Stimulated activated CD4-positive, alpha-beta T cell treated with anti-CD3 and anti-CD28 coated beads, Interleukin-1b, Interleukin-23, amount 100 ng/mL, for 1 hour (primary cell): ENCODE measurements at places on chromosomes 1 and 21.

DNA sequence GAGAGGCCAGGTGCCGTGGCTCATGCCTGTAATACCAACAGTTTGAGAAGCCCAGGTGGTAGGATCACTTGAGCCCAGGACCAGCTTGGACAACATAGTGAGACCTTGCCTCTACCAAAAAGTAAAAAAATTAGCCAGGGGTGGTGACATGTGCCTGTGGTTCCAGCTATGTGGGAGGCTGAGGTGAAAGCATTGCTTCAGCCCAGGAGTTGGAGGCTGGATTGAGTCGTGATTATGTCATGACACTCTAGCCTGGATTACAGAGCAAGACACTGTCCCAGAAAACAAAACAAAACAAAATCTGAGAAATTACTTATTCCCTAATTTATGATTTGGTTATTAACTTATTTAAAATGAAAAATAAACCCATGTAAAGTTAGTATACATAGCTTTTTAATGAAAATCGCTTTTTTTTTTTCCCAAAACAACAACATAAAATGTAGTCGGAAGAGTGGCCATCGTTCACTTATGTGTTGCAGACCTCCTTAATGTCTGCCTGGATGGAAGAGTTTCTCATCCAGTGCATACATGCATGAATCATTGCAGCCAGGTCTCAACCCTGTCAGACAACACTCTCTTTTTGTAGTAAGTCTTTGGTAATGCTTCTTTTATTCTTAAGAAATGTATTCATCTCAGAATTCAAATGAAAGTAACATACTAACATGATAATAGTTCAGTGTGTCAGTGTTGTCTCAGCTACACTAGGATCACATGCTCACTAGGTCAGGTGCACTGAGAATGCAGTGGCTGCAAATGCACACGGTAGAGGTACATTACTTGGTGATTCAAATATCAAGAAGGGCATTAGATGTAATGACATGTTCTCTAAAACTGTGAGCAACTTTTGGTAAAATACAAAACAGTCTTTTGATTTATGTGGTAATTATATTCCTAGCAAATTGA is 28.0 kb downstream of the ITSN1 start:
- no peak for DNase-seq

- no peak for DNase-seq
Measured at GRCh38 chr1:180150982-180151381, 3.7 kb upstream of the QSOX1 start.

DNA sequence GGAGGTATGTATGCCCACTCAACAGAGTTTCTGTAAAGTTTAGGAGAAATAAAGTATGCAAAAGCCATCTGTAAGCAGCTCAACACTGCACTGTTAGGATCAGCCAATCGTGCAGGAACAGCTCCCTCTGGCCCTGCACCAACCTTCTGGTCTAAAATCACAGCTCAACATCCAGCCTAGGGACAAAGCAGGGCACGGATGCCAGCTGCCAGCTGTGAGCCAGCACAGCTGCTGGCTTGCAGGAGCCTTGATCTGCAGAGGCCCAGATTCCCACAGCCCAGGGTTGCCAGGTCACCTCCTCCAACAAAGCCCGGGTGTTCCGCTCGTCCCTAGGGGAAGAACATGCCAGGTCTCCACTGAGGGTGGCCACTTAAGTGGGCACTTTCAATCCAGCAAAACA is 8.6 kb downstream of the ACOT7 start:
- DNase-seq, result no peak

DNA sequence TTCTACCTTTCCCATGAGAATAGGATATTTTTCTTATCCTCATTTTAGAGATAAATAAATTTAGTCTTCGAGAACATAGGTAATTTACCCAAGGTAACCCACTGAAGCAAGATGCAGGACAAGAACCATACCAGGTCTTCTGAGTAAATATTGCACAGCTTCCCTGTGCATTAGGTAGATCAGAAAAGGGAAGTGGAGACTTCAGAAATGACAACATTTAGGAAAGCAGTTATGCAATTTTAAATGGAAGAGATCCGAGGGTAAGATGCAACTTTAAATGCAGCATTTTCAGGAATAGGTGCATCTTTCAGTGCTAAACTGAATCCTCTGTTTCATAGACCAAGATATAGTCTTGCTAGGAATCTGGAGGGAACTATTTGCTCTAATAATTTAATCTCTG is 206.4 kb upstream of the SGIP1 start:
- DNase-seq, result no peak

DNA sequence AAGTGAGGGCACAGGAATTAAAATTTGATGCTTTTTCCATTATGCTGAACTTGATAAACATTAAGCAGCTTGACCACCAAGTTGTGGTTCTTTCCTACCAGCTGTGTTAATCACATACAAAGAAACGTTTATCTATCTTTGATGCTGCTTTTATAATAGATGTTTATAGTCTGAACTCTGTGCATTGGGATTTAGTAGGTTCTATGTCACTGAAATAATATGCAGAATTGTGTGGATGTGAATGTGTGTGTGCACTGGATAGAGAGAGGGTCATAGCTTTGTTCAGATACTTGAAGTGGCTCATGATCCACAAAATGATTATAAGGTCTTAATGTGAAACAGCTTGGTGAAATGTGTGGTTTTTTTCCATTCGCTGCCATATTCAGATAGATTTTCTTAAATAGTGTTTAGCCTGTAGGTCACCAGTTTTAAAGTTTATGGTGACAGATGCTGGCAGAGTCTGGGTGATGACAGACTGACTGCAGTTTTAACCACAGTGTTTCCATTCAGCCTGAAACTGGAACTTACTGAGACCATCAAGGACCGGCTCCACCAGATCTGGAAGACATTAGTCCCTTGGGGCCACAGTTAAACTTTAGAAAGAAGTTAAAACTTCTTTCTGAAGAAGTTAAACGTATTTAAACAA is 10.2 kb downstream of the DDI2 start:
- DNase-seq, result no peak

GRCh38 chr1:29749024-29749945 is 513.0 kb downstream of the PTPRU start:
- DNase-seq, result no peak

DNA sequence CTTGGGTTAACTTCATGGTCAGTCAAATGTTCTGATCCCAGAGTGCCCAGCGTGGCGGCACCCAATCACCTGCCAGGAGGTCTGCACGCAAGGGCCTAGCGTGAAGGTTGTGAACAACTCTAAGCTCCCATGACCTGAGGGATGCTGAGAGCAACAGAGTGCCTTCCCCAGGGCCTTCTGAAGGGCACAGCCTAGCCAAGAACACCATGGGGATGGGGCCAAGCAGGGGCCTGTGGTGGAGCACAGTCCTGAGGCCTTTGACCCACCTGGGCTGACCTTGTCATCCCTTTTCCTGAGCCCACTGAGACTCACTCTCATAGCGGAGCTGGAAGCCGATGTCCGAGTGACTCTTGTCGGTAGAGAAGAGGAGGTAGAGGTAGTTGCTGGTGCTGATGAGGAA is 138.8 kb upstream of the HMGB4 start:
- no peak for DNase-seq

GRCh38 chr1:67830928-67831830 is 2.1 kb downstream of the GNG12 start:
- no peak for DNase-seq

DNA sequence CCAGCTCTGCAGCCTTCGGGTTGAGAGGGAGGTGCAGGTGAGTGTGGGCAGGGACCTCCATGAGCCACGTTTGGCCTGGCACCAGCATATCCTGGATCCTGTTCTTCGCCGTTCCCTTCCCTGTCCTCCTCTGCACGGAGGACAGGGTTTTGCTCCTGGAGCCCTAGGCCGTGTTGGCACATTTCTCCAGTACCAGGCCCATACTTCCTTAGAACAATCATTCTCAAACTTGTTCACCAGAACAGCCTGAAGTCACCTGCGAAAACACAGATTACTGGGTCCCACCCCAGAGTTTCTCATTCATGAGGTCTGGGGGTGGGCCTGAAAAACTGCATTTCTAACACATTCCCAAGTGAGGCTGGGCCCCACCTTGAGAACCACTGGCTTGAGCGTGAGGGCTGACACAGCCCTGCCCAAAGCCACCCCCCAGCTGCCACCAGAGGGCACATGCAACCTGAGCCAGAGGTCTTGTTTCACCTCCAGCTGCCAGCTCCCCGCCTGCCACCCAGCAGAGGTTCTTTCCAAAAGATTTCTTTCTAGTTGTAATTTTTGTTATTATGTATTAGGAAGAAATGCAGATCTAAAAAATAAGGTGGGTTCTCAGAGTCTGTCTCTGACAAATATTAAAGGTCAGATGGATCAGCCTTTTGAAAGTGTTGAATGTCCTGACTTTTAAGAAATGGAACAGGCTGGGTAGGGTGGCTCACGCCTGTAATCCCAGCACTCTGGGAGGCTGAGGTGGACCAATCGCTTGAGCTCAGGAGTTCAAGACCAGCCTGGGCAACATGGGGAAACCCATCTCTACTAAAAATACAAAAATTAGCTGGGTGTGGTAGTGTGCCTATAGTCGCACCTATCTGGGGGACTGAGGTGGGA is 39.6 kb upstream of the LDLRAP1 start:
- DNase-seq, result peak; percentile 42

GRCh38 chr1:38127428-38127827 is 80.8 kb upstream of the POU3F1 start:
- no peak for DNase-seq
